Memory B cell (primary cell): ENCODE measurements at places on chromosomes 12 and 14.

DNA sequence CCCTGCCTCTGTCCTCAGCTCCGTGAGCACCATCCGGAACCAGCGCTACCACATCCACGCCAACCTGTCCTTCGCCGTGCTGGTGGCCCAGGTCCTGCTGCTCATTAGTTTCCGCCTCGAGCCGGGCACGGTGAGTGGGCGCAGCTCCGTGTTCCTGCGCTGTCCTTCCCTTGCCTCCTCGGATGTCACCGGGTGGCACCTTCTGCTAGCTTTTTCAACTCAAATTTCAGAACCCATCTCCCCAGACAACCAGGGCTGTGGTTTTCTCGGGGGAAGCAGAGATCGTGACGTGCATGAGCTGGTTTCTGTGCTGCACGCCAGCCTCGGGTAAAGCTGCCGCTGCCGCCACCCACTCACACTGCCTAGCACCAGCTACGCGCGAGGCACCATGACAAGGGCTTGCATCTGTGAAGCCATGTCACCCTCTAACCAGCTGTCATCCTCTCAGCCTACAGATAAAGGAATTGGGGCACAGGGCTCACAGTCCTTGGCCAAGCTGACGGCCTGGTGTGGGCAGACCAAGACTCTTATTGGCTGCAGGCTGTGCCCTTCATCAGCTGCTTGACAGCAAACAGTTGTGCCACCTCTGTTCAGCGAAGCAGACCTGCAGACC is 152.1 kb downstream of the ADGRD1 start:
- no peak for DNase-seq

GRCh38 chr14:30445011-30445793 is 113.8 kb upstream of the G2E3 start:
- DNase-seq: no peak

GRCh38 chr12:4866299-4866698 is 43.4 kb upstream of the KCNA1 start:
- DNase-seq: no peak

- DNase-seq: no peak
Measured at GRCh38 chr12:75683220-75683619, 171.8 kb upstream of the KRR1 start.

- DNase-seq: no peak
Measured at GRCh38 chr14:71267691-71268090, 360.4 kb downstream of the PCNX1 start.

GRCh38 chr14:69615496-69616407 is 4.4 kb downstream of the SUSD6 start:
- DNase-seq: peak; percentile 58

DNA sequence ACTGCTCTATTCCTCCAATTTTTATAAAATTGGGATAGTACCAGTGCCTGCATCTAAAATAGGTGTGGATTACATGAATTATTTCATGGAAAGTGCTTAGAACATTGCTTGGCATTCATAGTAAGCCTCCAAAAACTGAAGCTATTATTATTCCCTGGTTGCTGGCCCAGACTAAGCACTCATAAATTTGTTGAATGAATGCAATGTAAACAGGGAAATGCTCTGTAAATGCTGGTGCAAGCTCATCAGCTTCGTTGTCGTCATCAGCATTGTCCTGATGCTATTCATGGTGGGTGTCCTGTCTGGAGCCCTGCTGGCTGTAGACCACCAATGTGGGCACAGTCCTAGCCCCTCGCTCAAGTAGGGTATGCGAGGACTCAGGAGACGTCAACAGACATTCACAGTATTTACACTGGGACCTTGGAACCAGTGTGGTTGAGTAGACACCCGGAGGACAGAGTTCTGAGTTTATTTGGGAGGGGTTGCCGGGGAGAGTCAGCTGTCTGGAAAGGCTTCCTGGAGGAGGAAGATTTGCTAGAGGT is 16.5 kb downstream of the BDKRB2 start:
- DNase-seq: no peak

DNA sequence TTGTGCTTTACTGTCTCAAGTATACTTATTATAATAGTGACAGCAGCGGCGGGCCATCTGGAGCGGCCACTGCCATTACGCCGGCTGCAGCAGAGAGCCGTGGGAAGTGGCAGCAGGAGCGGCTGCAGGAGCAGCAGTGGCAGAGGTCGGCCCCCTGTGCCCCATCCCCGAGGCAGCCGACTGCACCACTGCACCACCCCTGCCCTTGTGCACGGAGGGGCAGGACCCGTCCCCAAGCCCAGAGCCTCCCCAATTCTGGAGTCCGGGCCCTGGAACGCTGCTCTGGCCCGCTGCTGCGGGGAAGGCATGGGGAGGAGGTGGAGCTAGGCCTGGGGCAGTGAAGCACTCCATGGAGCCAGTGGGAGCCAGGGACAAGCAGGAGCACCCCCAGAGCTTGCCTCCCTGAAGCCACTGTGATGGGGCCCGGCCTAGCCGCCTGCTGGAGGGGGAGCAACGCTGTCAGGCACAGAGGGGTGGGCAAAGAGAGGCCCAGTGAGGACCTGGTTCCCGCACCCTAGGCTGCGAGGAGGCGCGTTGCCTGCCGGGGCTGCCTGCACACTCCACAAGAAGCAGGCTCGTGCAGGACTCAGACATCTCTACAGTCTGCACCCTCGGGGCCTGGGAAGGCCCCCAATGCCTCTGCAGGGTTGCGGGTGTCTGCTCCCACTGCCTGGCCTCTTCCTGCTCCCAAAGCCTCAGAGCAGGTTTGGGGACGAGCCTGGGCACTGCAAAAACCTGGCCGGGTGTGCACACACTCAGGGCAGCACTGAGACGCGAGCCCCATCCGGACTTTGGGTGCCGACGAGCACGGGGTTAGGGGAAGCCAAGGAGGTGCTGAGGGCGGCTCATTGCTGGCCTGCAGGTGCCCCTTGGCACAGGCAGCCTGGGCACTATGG is 74.2 kb upstream of the RASSF8 start:
- DNase-seq: no peak

DNA sequence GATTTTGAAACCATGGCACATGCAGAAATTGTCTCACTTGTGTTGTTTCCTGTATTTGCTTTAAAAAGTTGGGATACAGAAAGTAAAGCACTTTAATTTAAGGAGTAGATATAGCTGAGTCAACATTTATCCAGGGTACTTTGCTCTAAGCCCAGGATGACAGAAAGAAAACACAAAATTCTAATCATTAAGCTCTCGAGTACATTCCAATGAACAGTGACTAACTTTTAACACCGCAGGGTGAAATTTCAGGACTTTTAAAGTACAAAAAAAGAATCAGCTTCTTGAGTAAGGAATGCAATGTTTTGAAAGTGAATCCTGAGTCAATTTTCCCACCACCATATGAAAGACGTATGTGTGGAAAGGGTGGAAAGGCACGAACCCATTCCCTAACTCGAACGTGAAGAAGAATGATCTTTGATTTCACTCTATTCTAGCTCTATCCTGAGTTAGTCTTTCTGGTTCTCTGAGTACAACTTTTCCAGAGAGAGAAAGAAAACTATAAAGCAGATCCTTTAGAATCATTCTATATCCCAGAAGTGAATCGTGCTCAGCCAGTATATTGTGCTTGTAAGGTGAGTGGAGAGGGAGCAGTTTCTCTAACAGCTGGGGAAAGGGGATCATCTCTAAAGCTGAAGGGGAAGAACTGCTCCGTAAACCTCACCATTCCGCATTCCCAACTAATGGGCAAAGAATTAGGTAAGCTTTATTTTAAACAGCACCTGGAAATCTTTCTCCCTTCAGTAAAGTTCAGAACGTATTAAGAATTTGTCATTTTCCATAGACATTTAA is 779.0 kb upstream of the FLRT2 start:
- no peak for DNase-seq

GRCh38 chr12:9971181-9971580 is at the start of gene CLEC12A:
Gene CLEC12A (plus strand): TSS chr12:9971409. CDS start chr12:9971597, 188 bp downstream.
- no peak for DNase-seq

- no peak for DNase-seq
Measured at GRCh38 chr14:105143451-105144025, 25.0 kb downstream of the JAG2 start.

DNA sequence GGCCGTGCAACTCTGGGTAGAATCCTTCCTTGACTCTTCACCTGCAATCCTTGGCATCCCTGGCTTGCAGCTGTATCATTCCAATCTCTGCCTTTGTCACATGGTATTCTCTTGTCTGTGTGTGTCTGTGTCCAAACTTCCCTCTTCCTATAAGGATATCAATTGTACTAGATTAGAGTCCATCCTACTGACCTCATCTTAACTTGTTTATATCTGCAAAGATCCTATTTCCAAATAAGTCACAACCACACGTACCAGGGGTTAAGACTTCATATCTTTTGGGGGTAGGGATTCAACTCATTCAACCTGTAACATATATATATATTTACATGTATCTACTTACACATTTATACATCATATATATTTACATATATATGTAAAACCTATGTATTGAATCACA is 29.6 kb upstream of the RASSF3 start:
- DNase-seq: no peak

GRCh38 chr14:75249958-75250336 is 28.7 kb upstream of the FOS start:
- no peak for DNase-seq

GRCh38 chr14:104085032-104085888 is at the start of gene ASPG:
Gene ASPG (plus strand): TSS chr14:104085700. CDS start chr14:104085771, 71 bp downstream.
- DNase-seq: no peak

- no peak for DNase-seq
Measured at GRCh38 chr12:66290716-66291200, 11.5 kb upstream of the HELB start.

- DNase-seq: no peak
Measured at GRCh38 chr12:80776706-80777105, 60.0 kb downstream of the MYF5 start.

- DNase-seq: no peak
Measured at GRCh38 chr12:3142386-3142785, 65.2 kb downstream of the TSPAN9 start.

GRCh38 chr12:7128681-7129286 is at the start of gene RBP5:
Gene RBP5 (minus strand): TSS chr12:7128889. CDS start chr12:7128775, 114 bp downstream.
- no peak for DNase-seq

DNA sequence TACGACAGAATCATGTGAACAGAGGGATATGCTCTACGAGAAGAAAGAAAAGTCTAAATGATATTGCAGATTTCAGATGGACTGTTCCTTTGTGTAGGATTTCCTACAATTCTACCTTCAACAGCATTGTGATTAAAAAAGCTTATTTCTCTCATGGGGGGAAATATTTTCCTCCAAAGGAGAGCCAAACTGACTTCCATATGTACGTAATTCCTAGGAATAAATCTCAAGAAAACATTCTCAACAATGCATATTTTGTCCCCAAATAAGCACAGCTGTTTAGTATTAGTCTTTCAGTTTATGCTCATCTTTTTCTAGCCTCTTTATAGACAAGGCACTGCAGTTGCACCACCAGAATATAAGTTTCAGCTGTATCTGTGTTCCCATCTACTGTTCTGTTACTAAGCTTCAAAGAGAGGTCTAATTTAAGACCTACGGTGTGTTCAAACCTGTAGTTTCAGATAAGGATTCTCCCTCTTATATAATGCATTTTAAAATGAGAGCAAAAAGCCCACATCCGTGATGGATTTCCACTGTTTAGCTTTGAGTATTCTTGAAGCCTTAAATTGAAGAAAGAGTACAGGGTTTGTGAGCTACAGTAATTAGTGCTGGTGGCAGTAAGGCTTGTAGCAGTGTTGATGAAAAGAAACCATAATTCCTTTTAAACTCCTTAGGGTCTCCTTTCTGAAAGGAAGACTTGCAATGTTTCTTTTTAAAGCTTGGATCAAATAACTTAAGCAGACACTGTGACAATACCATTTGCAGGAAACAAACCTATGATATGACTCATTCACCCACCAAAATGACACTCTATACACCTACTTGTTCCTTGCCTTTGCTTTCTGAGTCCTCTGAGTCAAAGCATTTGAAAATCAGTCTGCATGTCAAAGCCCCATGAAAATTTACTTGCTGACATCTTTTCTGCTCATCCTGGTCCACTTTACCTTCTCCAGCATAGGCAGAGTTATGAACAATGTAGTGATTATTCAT is 754.1 kb downstream of the NOVA1 start:
- DNase-seq: no peak

- no peak for DNase-seq
Measured at GRCh38 chr14:101813833-101814232, 52.3 kb downstream of the PPP2R5C start.

- no peak for DNase-seq
Measured at GRCh38 chr12:29551812-29552211, 54.3 kb upstream of the OVCH1 start.

GRCh38 chr12:82411546-82412230 is 53.4 kb downstream of the METTL25 start:
- DNase-seq: no peak

DNA sequence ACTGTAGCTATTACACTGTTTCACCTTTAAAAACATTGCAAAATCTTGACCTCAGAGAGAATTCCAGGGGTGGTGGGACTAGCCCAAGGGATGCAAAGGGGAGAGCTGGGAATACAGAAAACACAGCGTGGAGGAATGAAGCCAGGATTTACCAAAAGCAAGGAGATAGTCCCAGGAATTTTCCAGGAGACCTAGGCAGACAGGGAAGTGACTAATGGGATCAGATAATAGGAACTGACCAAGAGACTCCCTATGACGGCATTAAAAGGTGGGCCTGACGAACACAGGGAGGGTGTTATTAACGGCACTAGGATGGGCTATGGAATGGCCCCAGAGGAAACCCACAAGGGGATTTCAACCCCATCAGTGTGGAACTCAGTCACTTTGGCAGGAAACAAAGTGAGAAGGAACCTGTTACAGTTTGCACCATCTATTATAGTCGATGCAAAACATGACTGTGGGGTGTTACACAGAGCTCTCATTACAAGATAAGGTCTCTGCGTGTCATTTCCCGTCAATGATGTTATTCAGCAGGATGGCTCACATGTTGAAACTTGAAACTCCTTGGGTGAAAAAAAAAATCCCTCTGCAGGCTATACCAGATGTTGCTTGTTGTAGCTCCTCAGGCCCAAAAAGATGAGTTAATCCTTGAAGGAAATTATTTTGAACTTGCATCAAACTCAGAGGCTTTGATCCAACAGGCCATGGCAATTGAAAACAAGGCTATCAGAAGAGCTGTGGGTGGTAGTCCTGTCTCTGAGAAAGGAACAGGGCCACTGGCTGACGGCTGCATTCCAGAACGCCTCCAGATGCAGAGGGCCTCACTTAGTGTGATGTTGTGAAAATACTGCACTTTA is 58.7 kb downstream of the DRAM1 start:
- DNase-seq: peak; percentile 35

GRCh38 chr12:25276199-25276937 is 25.6 kb upstream of the KRAS start:
- DNase-seq: no peak

DNA sequence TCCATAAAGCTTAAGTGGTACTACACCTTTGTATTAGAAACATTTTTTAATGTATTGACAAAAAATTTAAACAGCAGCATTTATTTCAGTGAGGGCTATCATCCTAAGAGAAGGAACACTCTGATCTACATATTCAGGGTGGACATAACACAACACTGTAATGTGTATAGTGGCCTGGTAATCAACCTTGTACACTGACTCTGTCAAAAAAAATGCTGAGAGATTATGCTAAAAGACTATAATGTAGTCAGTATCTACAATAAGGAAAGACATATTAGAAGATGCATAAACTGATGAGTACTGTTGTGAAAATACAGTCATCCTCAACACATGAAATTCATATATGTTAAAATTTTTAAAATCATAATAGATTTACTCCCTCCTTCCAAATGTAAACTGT is 68.2 kb downstream of the C2CD5 start:
- no peak for DNase-seq
